Thyroid gland (tissue), 4 donors: ENCODE measurements at places on chromosomes 4 and X. TPM values are rescaled to one million over a fixed set of nuclear protein-coding genes. Genes with fewer than 3 reads are reported as not detected.
A peak's percentile ranks its signal among the peaks of the same experiment; 100 is the strongest.

DNA sequence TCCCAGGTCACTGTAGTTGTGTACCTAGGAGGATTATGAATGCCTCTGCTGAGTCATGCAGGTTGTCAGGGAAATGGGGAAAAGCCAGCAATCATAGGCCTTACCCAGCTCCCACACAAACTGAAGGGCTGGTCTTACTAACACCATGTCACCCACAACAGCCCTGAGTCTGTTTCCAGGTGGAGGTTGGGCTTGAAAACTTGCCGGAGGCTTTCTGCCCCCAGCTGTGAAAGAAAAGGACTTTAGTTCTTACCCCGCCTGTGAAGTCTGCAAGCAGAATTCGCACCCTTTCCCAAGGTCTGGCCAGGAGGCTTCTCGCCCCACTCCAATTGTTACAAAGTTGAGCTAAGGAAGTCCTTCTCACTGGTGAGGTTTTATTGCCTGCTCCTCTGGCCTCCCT is 143.9 kb downstream of the RPS6KA6 start:
- no peaks in the 10 kb centered on the region for H3K4me1 ChIP-seq
- H3K27ac ChIP-seq, result no peak overlapping the region
- no peak overlapping the region for H3K4me3 ChIP-seq
- H3K27me3 ChIP-seq, result no peaks in the 10 kb centered on the region

DNA sequence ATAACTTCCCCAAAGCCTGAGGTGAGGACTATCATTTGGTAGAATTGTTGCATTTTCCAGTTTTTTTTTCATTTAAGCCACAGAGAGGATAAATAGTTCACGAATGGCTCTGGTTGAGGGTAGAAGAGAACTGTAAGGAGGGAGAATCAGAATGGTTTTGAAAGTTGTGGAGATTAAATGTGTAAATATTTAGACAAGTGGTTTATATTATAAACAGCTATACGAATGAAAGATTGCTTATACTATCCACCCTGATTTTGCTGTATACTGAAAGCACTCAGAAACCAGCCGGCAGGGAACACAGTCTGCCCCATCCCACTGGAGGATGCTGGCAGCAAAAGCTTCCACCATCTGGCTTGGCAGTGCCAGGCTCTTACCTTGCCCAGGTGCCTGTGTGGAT is 341.1 kb downstream of the RAPGEF2 start:
- H3K27ac ChIP-seq, result no peak overlapping the region
- no peaks in the 10 kb centered on the region for H3K4me1 ChIP-seq
- no peak overlapping the region for H3K4me3 ChIP-seq
- no peaks in the 10 kb centered on the region for H3K36me3 ChIP-seq
- DNase-seq, result no peak

GRCh38 chrX:155215443-155216178 is 649 bp upstream of the VBP1 start:
- peaks cover 3% of the 10 kb centered on the region for H3K4me1 ChIP-seq
- H3K27ac ChIP-seq, result peak overlapping the region; percentile 63
- no peaks in the 10 kb centered on the region for H3K36me3 ChIP-seq
- no peak for DNase-seq
- H3K4me3 ChIP-seq, result peak overlapping the region; percentile 51
- no peaks in the 10 kb centered on the region for H3K27me3 ChIP-seq

- H3K36me3 ChIP-seq, result no peaks in the 10 kb centered on the region
- no peak for DNase-seq
- H3K4me3 ChIP-seq, result no peak overlapping the region
- no peaks in the 10 kb centered on the region for H3K27me3 ChIP-seq
- H3K4me1 ChIP-seq, result peaks cover 18% of the 10 kb centered on the region
These were observed 1.4 kb downstream of the PAQR3 start for GRCh38 chr4:78937837-78938236.

GRCh38 chr4:11038926-11039325 is 354.4 kb upstream of the CLNK start:
- no peak overlapping the region for H3K27ac ChIP-seq
- DNase-seq, result no peak
- H3K4me1 ChIP-seq, result no peaks in the 10 kb centered on the region
- H3K4me3 ChIP-seq, result no peak overlapping the region
- no peaks in the 10 kb centered on the region for H3K27me3 ChIP-seq
- H3K36me3 ChIP-seq, result no peaks in the 10 kb centered on the region

DNA sequence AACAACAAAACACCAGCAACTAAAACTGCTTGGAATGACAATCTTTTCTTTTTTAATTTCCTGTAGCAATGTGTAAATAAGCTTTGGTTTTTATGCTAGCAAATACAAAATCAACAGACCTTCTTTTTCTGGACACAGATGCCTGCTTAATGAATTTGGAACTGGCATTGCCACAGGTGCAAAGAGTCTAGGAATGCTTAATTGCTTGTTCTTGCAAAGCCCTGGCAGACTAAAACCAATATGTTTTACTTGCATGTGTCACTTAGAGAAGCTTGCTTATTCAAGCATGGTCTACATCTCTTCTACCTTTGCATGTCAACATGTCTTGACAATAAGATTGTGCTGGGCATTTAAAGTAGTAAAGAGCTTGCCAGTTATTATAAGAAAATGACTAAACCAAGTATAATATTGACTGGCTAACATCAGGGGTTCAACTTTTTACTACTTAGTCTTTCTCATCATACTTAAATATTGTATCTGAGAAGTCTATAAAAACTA is 656.7 kb upstream of the NDST4 start:
- DNase-seq, result no peak
- no peaks in the 10 kb centered on the region for H3K4me1 ChIP-seq
- H3K36me3 ChIP-seq, result no peaks in the 10 kb centered on the region
- no peak overlapping the region for H3K27ac ChIP-seq

DNA sequence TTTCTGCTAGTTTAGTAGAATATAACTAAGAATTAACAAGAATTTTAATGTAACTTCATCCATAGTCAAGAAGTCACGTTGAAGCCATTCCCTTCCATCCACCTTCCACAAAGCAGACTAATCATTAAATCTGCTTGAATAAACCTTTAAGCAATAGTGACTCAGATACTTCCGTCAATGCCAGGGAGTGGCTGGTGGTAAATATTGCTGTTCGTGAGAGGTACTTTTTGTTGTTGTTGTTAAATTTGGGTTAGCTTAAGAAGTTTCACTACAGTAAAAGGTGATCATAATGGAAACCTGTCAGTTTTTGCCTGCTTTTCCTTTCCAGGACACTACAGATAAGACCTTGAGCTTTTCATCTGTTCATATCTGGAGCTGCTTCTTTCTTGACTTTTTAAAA is 316.3 kb downstream of the TMA16 start:
- no peak for DNase-seq
- H3K27ac ChIP-seq, result no peak overlapping the region
- no peak overlapping the region for H3K4me3 ChIP-seq
- H3K4me1 ChIP-seq, result no peaks in the 10 kb centered on the region
- no peaks in the 10 kb centered on the region for H3K36me3 ChIP-seq
- H3K27me3 ChIP-seq, result no peaks in the 10 kb centered on the region

Gene PPP1R3F
- total RNA-seq, result 15.0 TPM

Gene TAF7L
- total RNA-seq, result 1.4 TPM

Gene HDX
- total RNA-seq, result 12.0 TPM

DNA sequence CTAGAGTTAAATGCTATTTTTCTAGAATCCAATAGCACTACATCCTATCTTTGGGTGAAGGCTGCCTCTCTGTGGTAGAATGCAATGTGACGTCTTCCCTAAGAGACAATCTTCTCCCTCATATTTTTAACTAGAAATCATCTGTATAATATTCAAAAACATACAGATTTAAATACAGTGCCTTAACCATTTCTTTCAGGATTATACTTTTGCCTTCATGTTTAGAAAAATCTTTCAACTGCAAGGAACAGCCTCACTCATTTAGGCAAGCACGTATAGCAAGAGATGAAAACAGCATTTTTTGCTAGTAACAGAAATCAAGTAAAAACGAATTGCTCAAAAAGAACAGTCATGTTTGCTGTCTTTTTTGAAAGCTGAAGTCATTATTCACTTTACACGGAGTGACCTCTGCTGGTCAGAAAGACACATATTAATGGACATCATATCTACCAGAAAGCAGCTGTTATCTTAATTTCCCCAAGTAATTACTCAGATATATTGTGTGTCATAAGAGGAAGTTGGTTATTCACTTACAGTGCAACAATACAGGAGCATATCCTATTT is 422.3 kb downstream of the STPG2 start:
- no peak overlapping the region for H3K4me3 ChIP-seq
- H3K27me3 ChIP-seq, result no peaks in the 10 kb centered on the region
- H3K4me1 ChIP-seq, result no peaks in the 10 kb centered on the region
- no peak overlapping the region for H3K27ac ChIP-seq
- no peak for DNase-seq

DNA sequence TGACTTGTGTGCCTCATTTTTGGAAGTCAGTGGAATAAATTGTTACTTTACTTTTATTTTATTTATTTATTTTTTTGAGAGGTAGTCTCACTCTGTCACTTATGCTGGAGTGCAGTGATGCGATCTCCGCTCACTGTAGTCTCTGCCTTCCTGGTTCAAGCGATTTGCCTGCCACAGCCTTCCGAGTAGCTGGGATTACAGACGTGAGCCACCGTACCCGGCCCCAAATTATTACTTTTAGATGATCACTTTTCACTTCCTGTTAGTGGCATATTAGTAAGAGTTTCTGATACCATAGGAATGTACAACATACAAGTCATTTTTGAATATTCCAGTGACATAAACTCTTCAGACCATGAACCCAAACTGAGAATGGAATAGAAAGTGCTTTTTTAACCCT is 611.0 kb upstream of the MAGEB2 start:
- no peak overlapping the region for H3K4me3 ChIP-seq
- no peaks in the 10 kb centered on the region for H3K27me3 ChIP-seq
- no peak for DNase-seq
- no peaks in the 10 kb centered on the region for H3K4me1 ChIP-seq
- H3K27ac ChIP-seq, result no peak overlapping the region
- H3K36me3 ChIP-seq, result no peaks in the 10 kb centered on the region

Gene CSAG1
- total RNA-seq, result not detected

GRCh38 chrX:107646735-107647134 is 18.4 kb downstream of the PRPS1 start:
- no peak overlapping the region for H3K27ac ChIP-seq
- no peaks in the 10 kb centered on the region for H3K36me3 ChIP-seq
- no peak for DNase-seq
- H3K27me3 ChIP-seq, result no peaks in the 10 kb centered on the region
- H3K4me3 ChIP-seq, result no peak overlapping the region
- no peaks in the 10 kb centered on the region for H3K4me1 ChIP-seq

DNA sequence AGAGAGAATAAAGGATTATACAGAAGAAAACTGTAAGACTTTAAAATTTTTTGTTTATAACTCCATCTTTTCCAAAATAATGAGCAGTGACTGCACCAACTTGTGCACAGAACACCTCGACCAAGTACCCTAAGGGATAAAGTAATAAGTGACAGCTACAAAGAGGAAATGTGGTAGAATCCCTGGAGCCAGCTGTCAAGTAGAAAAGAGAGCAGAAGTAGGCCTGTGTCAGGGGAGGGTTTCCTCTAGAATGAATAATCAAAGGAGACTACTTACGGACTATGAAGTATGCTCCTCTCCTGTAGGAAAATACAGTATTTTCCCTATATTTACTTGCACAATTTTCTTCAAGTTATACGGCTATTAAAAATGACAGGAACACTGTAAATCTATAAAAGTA is 1.2 kb downstream of the EIF1AX start:
- H3K27me3 ChIP-seq, result no peaks in the 10 kb centered on the region
- H3K4me1 ChIP-seq, result peaks cover 17% of the 10 kb centered on the region
- peaks cover 13% of the 10 kb centered on the region for H3K36me3 ChIP-seq
- no peak for DNase-seq

Gene LAS1L
- total RNA-seq, result 23.3 TPM

DNA sequence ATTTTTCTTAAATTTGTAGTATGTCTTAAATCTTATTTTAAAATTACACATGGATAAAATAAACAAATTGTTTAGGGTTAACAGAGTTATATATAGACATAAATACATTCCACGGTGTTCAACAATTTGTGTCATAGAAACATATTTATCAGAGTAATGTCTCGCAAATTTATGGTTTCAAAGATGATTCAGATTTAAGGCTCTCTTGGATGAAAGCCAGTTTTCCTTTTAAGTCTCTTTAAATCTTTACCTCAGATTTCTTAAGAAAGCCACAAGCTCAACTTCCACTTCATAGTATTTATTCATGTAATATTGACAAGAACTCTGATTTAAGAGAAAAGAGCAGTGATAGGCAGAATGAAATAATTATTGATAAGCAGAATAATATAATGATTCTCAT is 1254.8 kb upstream of the ADGRL3 start:
- H3K4me1 ChIP-seq, result no peaks in the 10 kb centered on the region
- no peak overlapping the region for H3K4me3 ChIP-seq
- DNase-seq, result no peak
- no peaks in the 10 kb centered on the region for H3K27me3 ChIP-seq
- H3K27ac ChIP-seq, result no peak overlapping the region

DNA sequence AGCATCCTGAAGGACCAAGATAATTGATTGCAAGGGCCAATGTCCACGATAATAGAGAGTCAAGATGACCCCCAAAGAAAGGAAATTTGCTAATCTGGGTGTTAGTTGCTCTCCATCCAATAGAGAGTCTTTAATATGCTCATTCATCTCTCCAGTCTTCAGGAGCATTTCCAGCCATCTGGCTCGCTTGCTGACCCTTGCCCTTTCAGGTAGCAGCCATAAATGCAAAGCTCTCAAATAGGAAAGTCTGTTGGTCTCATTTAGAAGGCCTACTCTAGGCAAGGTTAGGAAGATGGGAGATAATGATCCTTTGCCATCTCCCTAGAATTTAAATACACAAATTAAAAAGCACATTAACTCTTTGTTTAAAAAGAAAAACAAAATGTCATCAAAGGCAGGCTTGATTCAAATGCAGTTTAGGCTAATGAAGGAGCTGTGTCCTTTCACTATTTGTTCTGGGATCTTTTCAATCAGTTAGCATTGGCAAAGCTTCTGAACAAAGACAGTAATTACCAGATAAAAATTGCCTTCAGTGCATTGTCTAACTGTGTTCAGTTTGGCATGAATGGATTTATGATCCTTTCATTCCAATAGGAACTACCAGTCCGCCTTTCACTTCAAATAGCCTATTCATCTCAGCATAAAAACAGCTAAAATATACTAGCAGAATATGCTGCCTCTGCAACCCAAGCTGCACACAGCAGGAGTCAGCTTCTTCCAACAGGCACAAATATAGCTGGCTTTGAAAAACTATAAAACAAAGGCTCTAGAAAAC is 49.6 kb upstream of the ATXN3L start:
- no peak for DNase-seq
- no peaks in the 10 kb centered on the region for H3K4me1 ChIP-seq
- H3K27me3 ChIP-seq, result no peaks in the 10 kb centered on the region
- H3K27ac ChIP-seq, result no peak overlapping the region
- H3K36me3 ChIP-seq, result no peaks in the 10 kb centered on the region
